ENCODE measurements at places on chromosomes 7 and 10.

DNA sequence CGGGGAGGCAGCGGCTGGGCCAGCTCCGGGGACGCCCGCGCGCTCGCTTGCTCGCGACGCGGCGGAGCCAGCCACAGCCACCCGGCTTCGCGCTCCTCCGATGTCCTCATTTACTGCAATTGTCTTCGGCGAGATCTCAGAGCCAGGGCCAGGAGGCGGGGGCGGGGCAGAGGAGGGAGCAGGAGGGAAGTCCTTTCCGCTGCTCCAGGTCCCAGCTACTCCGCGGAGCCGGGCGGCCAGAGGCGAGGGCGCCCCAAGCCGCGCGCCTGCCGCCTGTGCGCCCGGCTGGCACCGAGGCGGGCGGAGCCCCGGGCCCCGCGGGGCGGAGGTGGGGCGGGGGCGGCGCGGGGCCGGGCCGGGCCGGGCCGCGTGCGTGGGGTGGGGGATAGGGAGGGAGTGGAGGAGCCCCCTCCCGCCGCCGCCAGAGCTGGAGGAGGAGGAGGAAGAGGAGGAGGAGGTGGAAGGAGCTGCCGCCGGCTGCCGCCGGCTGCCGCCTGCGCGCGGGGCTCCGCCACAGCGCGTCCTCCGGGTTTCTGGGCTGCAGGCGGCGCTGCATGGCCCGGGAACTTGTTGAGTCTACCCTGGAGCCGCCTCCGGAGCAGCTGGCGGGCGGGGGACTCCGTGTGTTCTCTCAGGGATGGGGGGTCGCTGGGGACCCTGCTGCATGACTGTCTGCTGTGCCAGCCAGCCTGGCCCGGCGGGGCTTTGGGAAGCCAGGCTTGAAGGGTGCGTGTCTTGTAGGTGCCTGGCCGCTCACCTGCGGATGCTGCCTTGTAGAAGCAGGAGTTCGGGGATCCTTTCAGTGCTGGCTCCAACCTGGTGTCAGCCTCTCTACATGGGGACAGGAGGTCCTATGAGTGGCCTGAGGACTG, at the start of gene INSYN2A:
Gene INSYN2A (minus strand): TSS at position 310 of the 872 bp plus-strand sequence. CDS start 20,196 bp downstream, outside the sequence.
- DNase-seq: no peak

- no peak for DNase-seq
Observed at GRCh38 chr7:158450476-158451124, 137.0 kb downstream of the PTPRN2 start.

DNA sequence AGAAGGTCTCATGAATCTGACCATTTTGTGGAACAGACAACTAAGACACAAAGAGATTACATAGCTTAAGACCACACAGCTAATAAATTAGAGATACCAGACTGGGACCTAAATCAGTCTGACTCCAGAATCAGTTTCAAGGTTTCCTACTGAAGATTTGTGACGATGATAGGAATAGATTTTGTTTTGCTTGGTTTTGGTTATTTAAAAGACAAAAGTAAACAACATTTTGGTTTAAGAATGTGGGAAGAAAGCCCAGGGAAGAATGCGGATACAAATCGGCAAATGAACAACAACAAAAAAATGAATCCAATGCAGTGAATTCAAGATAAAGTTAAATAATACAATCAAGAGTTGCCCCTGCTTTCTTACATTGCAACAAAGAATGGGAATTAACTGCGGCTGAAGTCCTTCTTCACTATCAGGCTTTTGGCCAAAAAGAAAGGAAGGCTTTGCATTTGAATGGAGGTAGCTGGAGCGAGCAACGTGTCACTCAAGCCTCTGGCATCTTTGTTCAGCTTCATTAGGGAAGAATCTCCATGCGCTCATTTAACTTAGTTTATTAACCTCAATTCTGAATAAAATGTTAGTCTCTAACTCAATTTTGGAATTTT, 210.8 kb downstream of the ADAM12 start:
- no peak for DNase-seq

- no peak for DNase-seq
Observed at GRCh38 chr7:33612442-33612841, 292.9 kb upstream of the BMPER start.

DNA sequence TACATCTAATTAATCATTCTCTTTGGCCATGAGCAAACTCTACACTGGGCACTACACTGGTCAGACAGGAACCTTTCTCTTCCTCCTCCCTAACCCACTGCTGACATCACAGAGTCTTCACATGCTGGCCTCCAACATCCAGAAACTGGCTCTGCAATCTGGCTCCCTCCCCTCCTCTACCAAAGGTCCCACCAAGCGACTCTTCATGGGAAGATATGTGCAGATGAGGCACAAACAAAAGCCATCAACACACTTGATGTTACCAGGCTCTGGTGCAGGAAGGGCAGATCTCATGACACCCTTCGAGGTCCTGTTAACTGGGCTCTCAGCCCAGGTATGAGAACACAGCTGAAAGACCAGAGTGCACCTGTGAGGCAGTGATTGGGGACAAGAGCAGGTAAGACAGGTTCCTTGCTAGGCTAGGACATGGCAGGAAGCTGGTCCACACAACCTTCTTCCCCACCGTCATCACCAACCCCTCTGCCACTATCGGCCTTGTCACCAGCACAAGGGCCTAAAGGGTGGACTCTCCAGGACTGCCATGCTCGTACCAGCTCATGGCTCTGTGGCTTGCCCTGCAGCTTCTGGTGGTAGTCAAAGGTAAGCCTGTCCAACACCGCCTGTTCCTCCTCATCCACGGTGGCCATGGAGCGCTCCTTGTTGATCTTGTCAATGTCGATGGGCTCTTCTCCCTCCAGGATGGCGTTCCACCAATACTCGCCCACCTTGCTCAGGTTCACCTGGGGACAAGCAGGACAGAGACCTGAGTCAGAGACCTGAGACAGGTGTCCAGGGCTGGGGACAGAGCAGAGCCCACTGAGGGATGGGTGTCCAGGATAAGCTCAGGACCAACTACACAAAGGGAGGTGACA, 66.6 kb upstream of the CAMK2B start:
- DNase-seq: no peak

GRCh38 chr10:95312257-95312656, 21.5 kb upstream of the PDLIM1 start:
- DNase-seq: no peak

GRCh38 chr10:31321396-31321941, 2.5 kb downstream of the ZEB1 start:
- DNase-seq: no peak

DNA sequence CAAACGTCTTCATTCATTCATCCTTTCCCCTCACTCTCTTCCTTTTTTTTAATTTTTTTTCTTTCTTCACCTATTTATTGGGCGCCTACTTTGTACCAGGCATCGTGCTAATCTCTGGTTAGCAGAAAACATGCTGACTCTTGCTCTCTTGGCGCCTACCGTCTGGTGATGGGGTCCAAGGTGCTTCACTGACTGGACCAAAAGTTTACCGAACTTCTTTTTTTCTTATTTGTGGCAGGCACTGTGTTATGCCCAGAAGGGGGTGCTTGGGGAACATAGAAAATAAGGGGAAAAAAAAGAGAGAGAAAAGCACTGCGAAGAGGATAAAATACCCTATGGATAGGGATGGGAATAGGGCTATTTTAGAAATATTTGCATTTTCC, 505 bp upstream of the FAM204A start:
- DNase-seq: no peak

DNA sequence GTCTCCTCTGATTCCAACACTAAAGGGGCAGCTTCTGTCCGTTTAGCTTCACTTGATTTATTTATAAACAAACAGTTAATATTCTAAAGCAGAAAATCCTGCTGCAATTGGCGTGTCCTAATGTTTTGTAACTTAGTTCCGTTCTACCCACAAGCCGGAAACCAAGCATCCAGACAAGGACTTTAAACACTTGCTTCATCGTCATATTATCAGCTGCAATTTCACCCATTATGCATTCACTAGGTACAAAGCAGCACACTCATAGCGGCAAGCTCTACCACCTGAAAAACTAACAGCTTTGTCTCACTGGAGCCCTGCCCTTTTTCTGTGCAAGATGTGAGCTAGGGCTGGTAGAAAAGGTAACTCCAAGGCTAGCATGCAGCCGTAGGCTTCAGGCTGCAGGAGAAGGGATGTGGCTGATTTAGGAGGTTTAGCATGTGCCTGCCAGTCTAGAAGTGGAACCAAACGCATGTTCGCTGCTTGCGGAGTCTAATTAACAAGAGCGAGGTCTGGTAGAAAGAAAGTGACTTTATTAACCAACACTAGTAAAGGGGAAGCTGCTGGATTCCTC, 43.7 kb upstream of the BPGM start:
- no peak for DNase-seq

DNA sequence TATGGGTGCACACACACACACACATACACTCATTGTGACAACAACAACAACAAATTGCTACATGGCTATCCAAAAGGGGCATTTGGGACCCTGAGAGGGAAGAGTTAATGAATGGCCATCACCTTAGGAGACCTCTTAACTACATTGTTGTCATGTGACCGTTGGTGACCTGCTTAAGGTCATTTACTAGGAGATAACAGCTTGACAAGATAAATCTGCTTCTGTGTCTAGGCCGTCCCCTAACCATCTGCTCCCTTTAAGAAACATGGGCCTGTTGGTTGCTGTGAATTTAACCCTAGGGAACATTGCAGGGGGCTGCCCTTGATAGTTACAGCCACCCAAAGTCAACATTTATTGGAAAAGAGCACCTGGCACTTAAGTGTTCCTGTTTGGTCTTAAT, 29.7 kb downstream of the C1QL3 start:
- no peak for DNase-seq

DNA sequence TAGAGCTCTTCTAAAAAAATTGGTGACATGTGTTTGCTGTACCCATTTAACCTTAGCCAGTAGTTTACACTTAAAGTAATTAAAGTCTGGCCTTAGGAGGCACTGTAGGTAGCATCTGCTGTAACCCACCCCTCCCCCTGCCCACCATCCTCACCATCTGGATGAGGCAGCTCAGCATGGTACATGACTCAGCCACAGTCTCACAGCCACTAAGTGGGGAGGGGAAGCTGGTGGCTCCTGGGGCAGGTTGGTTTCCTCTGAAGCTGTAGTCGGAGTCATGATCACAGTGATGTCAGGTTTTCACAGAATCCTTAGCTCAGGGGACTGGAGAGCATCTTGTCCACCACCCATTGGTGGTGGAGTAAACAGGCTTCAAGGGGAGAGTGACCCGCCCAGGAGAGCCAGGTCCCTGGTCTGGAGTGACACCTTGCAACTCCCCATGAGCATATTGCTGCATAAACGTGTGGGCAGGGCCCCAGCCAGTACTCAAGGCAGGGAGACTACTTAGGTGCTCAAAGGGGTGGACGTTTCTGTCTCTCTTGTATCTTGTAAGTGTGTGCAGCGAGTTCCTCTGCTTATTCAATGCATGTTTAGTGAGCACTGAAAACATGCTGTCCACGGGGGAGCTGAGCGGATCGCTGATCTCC, 125.9 kb downstream of the GRK5 start:
- no peak for DNase-seq

DNA sequence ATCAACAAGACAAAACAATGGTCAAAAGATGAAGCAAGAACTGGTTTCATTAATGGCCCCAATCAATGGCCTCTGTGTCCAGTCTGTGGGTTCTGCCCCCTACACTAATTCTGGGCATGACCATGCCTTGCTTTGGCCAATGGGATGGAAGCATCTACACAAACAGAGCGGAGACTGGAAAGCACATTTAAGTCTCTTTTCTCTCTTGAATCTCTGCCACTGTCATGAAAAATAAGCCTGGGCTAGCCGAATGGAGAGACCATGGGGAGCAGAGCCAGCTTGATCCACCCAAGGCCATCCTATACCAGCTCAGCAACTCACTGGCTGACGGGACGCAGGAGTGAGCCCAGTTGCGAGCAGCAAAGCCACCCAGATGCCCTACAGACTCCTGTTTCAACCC, 30.9 kb downstream of the ANKRD16 start:
- no peak for DNase-seq

DNA sequence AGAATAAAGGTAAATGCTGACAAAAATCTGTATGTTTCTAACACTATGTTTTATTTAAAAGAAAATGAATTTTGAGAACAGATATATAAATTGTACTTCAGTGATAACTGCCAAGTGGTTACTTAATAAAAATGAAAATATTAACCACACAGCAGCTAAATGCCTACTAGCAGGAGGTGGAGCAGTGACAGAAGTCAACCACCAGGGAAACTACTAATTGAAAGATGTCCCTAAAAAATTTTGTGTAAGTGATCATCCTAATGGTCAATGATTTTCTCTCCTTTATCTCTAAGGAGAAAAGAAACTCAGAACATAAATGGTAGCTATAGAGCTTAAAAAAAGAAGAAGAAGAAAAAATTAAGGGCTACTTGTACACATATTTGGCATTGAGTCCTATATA, 22.9 kb downstream of the WNT16 start:
- no peak for DNase-seq

DNA sequence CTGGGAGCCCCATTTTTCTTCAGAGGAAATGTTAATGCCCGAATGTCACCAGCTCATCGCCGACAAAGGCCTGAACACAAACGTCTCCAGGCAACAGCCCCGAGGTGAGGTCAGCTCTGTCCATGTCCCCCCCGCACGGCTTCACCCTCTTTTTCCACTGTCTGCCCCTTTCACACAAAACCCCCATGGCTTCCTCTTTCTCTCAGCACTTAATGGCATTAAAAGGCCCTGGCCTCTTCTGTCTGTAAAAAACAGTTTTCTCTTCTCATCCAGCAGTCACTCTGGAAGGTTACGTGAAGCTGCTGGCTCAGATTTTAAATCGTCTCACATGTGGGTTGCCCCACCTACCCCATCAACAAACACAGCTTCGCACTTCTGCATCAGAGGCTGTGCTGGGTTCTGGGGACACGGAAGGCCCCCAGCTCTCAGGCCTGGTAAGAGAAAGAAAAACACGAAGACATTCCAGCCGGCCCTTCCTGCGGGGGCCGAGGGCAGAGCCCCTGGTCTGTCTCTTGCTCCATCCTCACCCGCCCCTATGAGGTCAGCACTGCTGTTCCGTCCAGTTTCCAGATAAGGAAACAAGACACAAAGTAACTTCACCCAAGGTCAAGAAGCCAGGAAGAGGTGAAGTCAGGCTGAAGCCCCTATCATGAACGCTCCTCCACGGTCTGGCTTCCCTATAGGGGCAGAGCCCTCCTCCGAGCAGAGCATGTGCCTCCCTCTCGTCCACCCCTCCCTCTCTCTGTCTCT, 91.1 kb upstream of the PDGFA start:
- DNase-seq: peak; percentile 47

- DNase-seq: no peak
Observed at GRCh38 chr7:139078911-139079310, 30.6 kb downstream of the ZC3HAV1 start.

GRCh38 chr7:26090927-26091519, 61.0 kb upstream of the NFE2L3 start:
- no peak for DNase-seq

DNA sequence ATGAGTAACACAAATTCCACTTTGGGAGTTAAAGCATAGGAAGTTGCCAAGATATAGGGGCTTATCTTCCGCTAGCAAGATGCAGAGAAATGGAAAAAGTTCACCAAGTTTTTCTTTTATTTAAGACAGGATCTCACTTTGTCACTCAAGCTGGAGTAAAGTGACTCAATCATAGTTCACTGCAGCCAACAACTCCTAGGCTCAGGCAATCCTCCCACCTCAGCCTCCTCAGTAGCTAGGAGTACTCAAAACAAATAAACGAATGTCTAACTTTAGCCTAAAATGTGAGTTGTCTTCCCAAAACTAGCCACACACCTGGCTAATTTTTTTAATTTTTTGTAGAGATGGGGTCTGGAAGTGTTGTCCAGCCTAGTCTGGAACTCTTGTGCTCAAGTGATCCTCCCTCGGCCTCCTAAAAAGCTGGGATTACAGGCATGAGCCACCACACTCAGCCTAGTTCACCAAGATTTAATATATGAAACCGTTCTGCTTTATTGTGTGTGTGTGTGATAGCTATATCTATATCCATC, 9.9 kb downstream of the VIM start:
- DNase-seq: no peak

Measured in natural killer cell (primary cell).